ENCODE measurements at places on chromosomes 13 and 19. TPM values are rescaled to one million over a fixed set of nuclear protein-coding genes. Genes with fewer than 3 reads are reported as not detected.

Gene GPR180
- total RNA-seq: 12.1 TPM

Gene PSG6
- total RNA-seq: 0.17 TPM

Gene PPM1N
- 2.8 TPM for total RNA-seq

Gene CDX2
- not detected for total RNA-seq

Gene KCTD15
- 9.7 TPM for total RNA-seq

Gene ZNF701
- 12.6 TPM for total RNA-seq

Gene APBA3
- 21.8 TPM for total RNA-seq

Gene LILRB4
- total RNA-seq: not detected

Gene TSKS
- total RNA-seq: 0.26 TPM

Gene GNG7
- 0.83 TPM for total RNA-seq

Gene GAPDHS
- not detected for total RNA-seq

Gene IGFL3
- total RNA-seq: not detected

Gene WDR88
- total RNA-seq: under 0.01 TPM

Gene IL17D
- 3.1 TPM for total RNA-seq

Gene FSD1
- 8.7 TPM for total RNA-seq

Gene RFPL4AL1
- total RNA-seq: not detected

Gene SYCN
- total RNA-seq: not detected

Gene PLEKHF1
- total RNA-seq: 72.5 TPM
